ENCODE measurements at places on chromosomes 16 and 17.

DNA sequence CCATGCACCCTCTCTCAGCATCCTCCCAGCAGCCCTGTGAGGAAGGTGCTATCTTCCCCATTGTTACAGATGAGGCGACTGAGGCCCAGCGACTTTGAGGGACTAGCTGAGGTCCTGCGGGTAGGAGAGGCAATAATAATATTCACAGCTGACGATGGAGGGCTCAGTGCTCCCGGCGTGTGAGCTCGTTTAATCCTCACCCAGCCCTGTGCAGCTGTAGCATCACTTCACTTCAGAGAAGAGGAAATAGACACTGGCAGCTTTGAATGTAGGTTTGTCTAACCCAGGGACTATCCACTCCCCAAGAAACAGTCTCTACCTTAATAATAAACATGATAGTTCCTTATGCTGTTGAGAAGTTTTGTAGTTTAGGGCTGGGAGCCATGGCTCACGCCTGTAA, 21.6 kb downstream of the LASP1 start:
- DNase-seq = no peak

- no peak for DNase-seq
Observed at GRCh38 chr17:37134050-37134449, 185.3 kb downstream of the AATF start.

- peak; percentile 77 for DNase-seq
Observed at GRCh38 chr17:6913608-6914443, 82.0 kb upstream of the ALOX12 start.

DNA sequence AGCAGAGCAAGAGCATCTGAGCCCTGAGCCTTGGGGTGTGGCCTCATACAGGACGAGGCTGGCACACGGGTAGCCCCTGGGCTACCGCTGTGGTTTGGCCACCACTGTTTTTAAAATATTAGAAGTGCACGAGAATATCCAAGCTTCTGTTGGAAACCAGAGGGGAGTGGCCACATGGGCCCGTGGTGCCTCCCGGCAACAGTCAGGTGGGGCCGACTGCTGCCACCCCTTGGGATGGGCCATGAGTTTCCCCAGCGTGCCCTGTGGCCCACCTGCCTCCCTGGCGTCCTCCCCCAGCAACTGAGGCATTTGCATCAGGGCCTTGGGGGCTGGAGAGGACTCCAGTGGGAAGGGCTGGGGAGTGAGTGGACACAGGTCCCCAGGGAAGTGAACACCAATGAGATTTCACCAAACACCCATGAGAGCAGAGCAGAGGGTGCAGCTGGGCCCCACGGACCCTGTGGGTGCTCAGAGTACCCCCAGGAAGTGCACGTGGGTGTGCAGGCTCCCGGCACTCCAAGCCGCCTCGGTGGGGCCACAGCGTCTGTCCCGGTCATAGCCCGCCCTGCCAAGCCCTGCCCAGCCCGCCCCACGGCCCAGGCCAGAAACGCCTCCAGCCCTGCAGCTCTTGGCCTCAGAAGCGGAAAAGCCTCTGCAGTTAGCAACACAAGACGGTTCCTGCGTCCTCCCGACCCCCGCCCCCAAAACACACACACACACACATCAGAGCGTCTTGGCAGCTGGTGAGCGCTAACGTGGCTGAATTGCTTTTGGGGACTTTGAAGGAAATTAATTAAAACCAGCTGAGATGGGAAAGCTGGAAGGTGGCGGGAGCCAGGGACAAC, 22.7 kb downstream of the ZNF469 start:
- no peak for DNase-seq

DNA sequence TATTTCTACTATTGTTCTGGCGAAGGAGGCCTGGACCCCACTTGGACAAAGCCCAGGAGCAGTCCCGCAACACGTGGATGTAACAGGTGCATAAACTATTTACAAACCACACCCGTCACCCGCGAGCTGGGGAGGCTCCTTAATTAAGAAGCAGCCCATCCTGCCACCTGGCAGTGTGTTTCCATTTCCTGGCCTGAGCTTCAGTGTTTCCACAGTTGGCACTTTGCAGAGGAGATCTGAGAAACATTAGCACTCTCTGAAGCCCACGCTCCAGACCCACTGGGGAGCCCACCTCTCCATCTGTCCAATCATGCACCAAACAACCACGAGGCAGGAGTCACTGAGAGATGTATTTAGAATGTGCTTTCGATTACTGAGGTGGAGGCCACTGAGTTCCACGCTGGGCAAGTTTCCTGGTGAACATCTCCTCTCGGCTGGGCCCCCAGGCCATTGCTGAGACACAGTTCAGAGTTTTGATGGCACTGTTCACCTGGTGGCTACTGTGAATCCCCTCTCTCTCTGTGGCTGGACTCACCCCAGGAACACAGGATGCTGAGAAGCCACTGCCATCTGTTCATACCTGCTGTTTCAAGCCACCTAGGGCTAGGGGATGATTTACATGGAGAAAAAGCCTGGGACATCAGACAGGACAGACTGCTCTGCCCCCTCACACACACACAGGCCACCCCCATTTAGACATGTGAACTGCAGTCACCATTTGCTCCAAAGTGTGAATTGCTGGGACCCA, 129.1 kb downstream of the AIPL1 start:
- no peak for DNase-seq

DNA sequence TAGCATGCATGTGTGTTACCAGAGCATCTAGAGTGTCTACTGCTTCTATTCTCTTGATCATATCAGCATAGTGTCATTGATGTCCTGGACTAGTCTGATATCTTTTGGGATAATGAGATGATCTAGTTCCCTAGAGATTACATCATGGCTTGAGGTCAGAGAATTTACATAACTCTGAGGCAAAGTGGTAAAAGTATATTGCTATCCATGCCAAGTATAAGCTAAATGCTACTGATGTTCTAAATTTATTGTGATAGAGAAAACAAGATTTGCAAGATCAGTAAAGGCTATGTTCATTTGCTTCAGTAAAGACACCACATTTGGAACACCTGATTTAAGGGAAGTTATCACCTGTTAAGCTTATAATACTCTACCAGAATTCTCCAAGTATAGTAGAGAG, 280.7 kb upstream of the PSMD7 start:
- no peak for DNase-seq

- no peak for DNase-seq
Observed at GRCh38 chr16:86622700-86623615, 44.6 kb downstream of the FOXL1 start.

DNA sequence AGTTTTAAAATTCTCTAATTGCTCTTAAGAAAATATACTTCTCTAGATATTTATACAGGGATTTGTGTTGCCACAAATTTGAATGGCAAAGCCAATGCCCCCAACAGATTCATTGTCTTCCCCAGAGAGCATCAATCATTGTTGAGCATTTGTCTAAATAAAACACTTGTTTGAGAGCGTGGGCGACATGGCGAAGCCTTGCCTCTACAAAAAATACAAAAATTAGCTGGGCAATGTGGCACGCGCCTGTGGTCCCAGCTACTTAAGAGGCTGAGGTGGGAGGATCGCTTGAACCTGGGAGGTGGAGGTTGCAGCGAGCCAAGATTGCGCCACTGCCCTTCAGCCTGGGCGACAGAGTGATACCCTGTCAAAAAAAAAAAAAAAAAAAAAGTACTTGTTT, 13.4 kb upstream of the SRSF1 start:
- DNase-seq = no peak

- DNase-seq = no peak
Observed at GRCh38 chr16:86537486-86537885, 17.5 kb downstream of the MTHFSD start.

GRCh38 chr16:1429012-1429411, 1.9 kb upstream of the PERCC1 start:
- DNase-seq = no peak

GRCh38 chr17:16449121-16449570, 33.8 kb downstream of the TRPV2 start:
- DNase-seq = no peak

GRCh38 chr16:47574091-47575054, 113.2 kb downstream of the PHKB start:
- DNase-seq = peak; percentile 20

- DNase-seq = no peak
Observed at GRCh38 chr17:21299981-21300600, 15.6 kb downstream of the MAP2K3 start.

DNA sequence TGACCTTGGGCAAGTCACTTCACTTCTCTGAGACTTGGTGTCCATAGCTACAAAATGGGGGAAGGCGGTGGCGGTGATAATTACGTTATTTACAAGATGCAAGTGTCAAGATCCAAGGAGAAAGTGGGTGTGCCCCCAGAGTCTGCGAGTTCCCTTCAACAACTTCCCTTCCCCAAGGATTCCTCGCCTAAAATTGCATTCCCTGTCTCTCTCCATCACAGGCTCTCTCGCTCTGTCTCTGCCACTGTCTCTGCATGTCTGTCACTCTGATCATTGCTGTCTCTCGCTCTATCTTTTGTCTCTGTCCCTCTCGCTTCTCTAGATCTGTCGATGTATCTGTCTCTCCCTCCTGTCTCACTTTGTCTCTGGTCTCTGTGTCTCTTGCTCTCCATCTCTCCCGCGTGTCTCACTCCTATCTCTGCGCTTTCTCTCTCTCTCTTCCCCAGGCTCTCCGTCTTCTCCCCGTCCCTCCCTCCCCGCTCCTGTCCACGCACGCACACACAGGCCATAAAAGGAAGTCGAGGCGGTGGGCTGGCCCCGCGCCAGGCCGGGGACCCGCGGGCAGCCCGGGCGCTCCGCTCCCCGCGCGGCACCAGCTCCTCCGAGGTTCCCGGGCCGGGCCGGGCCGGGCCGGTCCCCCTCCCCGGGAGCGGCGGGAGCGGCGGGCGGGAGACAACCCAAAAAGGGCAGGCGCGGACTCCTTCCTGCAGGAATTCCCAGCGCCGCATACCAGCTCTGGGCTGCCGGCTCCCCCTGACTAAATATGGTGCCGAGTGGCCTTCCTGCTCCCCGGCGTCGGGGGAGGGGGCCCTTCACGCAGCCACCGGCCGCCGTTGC, 1.1 kb upstream of the MYH11 start:
- DNase-seq = no peak

DNA sequence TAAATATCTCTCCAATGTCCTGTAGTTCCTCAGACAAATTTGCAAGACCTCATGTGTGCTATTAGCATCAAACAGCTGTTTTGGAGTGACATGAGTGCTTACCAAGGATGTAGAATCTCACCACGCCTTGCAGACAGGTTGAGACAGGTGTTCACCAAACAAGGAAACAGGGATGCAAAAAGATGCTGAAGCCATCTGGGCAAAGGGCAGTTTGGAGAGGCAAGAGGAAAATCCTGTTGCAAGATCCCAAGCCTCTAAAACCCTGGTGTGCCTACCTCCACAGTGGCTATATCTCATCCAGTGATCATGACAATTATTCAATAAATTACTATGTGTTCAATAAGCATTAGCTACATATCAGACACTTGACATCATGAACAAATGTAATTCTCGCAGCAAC, 373.7 kb downstream of the SOX9 start:
- no peak for DNase-seq

- peak; percentile 62 for DNase-seq
Observed at GRCh38 chr17:5282642-5283217, 646 bp downstream of the RABEP1 start.

- no peak for DNase-seq
Observed at GRCh38 chr17:44222112-44222869, 2.8 kb upstream of the UBTF start.

GRCh38 chr17:41553987-41554680, 17.7 kb downstream of the KRT9 start:
- no peak for DNase-seq

All from DND-41 (cell line).